Forelimb muscle (tissue), 1 donor: ENCODE measurements at places on chromosomes 6 and 20.

DNA sequence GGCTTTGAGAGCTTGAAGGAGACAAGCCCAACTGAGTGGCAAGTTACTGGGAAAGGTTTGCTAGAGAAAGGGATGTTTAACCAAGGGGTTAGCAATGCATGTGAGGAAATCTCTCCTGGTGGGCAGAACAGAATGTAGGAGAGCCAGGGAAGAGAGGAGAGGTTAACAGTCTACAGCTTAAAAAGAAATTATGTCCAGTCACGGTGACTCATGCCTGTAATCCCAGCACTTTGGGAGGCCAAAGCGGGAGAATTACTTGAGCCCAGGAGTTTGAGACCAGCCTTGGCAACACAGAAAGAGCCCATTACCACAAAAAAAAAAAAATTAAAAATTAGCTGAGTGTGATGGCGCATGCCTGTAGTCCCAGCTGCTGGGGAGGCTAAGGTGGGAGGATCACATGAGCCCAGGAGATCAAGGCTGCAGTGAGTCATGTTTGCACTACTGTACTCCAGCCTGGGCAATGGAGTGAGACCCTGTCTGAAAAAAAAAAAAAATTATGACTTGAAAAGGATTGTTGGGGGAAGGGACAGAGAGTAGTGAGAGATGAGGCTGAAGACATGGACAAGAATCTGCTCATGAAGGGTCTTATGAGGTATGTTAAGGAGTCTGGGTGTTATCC, 264.9 kb downstream of the TBC1D7 start:
- DNase-seq = no peak

DNA sequence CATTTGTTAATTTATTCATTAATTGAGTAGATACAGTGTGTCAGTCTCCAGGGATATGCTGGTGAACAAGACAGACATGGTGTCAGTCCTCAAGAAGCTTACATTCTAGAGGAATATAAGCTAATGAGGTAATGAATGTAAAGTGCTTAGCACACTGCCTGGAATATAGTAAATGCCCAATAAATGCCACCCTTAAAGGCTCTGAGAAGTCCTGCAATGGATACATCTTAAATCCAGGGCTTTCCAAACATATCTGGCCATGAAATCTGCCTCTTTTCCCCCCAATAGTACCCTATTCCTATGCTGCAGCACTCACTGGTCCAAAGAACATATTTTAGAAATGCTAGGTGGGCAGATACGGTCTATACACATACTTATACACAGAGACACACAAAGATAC, 49.2 kb upstream of the CTNNBL1 start:
- no peak for DNase-seq

GRCh38 chr6:41522780-41523548, 23.2 kb upstream of the FOXP4 start:
- DNase-seq = no peak

- DNase-seq = no peak
Measured at GRCh38 chr6:144265061-144265357, 20.1 kb upstream of the UTRN start.

- no peak for DNase-seq
Measured at GRCh38 chr6:148524976-148525375, 182.3 kb downstream of the SASH1 start.

DNA sequence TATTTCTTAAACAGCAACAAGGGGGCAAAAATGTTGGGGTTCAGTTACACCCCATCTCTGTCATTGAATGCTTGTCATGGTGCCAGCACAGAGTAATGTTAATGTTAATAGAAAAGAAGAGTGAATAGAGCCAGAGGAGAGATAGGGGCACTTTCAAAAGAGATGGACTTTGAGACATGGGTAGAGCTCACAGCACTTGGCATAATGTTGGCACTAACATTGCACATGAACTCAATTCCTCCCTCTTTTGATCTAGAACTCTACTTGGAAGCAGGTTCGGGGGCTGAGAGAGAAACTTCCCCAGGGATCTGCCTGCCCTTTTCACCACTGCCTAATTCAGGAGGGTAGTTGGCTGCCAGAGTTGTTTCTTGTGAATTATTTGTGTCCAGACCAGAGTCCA, 284.6 kb upstream of the PRND start:
- DNase-seq = no peak

- no peak for DNase-seq
Measured at GRCh38 chr6:13278164-13278563, 50.2 kb downstream of the TBC1D7 start.

GRCh38 chr20:41347523-41348429, 7.2 kb downstream of the LPIN3 start:
- no peak for DNase-seq

DNA sequence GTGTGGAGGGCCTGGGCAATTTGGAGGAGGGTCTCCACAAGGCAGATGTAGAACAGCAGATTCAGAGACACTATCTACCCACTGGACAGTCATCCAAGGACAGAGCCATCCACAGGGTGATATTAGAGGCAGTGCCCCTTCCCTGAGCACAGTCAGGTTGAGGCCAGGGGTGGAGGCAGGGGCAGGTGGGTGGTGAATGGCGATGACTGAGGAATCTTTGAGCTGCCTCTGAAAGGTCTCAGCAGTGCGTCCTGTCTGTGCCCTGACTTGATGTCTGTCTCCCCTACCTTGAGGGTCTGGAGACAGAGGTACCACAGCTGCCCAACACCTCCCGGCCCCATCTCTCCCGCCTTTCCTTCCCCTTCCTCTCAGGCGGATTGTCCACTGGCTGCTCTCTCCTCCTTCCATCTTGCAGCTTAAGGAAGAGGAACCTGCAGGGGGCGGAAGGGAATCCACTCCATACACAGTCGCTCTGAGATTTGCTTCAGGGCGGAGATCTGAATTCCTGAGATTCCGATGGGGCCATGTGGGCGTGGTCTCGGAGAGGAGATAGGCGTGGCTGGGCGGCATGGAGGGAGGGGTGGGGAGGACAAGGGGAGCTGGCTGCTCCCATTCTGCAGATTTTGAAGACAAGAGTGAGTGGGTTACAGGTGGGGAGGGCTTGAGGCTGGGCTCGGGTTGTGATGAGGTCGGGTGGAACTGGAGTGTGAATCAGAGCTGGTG, 1.7 kb downstream of the MUCL3 start:
- no peak for DNase-seq

DNA sequence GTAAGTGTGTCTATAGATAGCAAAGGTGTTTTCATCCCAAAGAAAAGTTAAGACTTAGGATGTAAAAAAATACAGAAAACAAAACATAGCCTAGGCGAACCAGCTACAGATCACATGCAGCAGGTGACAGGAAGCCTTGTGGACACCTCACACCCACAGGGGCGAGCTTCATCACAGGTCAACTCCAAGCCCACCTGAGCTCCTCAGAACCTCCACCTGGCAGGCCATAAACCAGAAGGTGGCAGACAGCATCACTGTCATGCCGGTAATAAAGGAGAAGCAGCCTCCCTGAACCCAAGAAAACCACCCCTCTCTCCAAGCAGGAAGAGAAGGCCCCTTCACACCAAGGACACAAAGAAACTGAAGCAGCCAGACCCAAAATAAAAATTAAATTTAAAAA, 1.0 kb downstream of the RALGAPA2 start:
- no peak for DNase-seq

GRCh38 chr20:62676976-62677375, 31.7 kb upstream of the NTSR1 start:
- no peak for DNase-seq

GRCh38 chr6:18436341-18436740, 49.2 kb downstream of the RNF144B start:
- no peak for DNase-seq

- DNase-seq = no peak
Measured at GRCh38 chr6:34524499-34524898, 31.6 kb downstream of the SPDEF start.

GRCh38 chr6:30450548-30450908, 38.8 kb upstream of the HLA-E start:
- no peak for DNase-seq

- peak; percentile 35 for DNase-seq
Measured at GRCh38 chr6:32785781-32786533, 22.6 kb upstream of the HLA-DQB2 start.

GRCh38 chr6:41191569-41191968, 9.4 kb downstream of the TREML2 start:
- no peak for DNase-seq

GRCh38 chr6:136335736-136336363, 46.2 kb upstream of the BCLAF1 start:
- DNase-seq = no peak

DNA sequence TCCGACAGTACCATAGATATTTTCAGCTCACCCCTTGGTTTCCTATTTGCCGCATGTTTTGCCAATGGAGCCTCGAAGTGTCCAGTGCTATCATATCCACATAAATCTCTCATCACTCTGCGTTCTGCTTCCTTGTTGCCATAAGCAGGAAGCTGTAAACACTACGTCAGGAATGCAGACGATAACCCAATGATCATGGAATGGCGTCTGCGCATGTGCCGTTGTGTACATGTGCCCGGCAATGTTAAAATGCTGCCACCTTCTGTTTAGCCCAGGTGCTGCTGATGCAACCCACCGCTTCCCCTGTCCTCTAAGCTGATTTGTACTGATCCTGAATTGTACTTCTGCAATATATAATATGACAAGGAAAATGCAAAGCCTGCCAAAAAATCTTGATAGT, 607.5 kb downstream of the HDGFL1 start:
- no peak for DNase-seq

- no peak for DNase-seq
Measured at GRCh38 chr6:100116411-100117194, 122.6 kb upstream of the MCHR2 start.

DNA sequence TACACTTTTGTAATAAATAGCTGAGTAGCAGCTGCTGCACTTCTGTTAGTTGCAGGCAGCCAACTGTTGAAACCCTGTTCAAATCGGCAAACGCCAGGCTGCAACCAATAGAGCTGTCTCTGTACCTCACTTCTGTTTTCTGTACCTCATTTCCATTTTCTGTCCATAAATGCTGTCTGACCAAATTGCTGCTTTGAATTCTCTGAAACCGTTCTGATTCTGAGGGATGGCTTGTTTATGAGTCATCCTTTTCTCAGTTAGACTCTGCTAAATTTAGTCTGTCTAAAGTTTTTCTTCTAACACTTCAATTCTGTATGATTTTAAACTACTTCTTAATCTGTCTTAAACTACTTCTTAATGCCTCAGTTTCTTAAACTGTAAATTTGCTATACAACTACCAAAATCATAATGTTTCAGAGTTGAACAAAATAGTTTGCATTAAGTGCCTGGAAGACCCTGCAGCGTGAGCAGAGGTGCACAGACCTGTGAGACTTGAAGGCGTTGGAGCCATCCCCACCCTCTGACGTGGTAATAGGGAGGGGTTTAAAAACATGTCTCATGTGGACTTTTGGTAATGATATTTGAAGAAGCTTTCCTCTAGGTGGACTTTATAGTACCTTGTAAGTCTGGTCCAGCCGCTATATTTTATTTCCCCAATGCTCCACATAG, 9.6 kb downstream of the BTNL2 start:
- no peak for DNase-seq

DNA sequence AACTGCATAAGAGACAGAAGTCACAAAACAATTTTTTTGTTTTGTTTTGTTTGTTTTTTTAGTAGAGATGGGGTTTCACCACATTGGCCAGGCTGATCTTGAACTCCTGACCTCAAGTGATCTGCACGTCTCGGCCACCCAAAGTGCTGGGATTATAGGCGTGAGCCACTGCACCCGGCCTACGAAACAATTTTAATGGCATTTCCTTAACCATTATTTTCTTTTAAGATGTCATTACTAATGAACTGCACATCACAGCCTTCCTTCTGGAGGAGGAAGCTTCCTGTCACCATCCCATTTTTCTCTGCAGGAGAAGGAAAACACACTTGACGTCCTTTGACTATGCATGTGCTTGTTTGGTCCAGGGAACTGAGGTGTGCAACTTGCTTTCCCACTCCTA, 125.3 kb upstream of the AKIRIN2 start:
- no peak for DNase-seq

DNA sequence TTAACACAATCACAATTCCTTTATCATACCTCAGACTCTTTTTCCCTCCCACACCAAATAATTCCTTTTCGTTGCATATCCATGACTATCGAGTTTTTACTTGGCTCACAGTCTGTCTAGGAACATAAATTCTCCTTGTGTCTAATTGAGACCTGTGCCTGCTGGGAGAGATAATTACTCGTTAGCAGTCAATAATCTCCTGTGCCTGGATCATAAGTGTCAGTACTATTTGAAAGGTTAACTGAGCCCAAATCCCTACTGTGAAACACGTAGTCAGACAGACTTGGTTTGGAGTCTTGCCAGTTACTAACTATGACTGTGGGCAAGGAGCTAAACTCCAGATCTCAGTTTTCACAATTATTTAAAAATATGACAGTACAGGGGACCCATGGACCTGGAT, 5.7 kb upstream of the CTNNBL1 start:
- no peak for DNase-seq

DNA sequence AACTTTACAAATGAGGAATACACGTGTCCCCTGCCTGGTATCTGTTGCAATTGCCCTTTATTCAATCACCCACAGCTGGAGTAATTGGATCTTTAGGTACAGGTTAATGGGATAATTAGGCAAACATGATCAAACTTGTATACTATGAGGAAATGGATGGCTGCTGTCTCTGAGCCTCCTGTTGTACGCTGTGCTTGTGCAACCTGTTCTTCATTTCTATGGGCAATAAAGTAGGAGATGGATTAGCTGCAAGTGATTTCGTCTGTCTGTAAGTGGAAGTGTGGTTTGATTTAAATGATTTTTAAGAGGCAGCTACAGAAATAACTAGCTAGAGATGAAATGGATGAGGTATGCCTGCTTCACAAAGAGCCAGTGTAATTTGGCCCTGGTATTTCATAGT, 474.1 kb downstream of the RNF144B start:
- no peak for DNase-seq

- DNase-seq = no peak
Measured at GRCh38 chr6:158104696-158105095, 63.4 kb downstream of the SERAC1 start.

- peak; percentile 67 for DNase-seq
Measured at GRCh38 chr6:6758915-6759654, 170.6 kb downstream of the LY86 start.

DNA sequence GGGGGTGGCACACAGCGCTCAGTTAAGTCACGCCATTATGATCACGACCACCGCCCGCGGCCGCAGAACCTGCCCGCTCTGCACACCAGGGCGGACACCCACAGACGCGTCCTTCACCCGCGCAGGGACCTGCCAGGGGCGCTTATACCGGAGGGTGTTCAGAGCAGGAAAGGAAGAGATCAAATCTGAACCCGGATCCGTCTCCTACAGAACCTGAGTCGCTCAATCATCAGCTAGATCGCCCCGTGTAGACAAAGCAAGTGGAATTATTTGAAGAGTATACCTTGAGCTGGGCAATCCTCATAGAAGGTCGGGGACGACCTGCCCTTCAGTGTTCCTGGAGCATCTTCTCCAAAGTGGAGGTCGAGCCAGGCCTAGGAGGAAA, 14.4 kb upstream of the ZNF217 start:
- no peak for DNase-seq

DNA sequence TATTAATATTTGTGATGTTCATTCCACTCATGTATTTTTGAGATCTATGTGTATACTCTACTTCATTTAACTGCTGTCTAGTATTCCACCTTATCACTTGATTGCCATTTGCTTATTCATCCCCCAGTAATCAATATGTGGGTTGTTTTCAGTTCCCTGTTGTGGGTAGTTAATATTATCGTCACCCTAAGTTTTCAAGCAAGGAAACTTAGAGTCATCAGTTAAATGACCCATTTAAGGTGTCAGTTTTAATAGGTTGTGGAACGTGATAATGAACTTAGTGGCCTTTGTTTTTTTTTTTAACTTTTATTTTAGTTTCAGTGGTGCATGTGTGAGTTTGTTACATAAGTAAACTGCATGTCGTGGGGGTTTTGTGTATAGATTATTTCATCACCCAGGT, 90.3 kb downstream of the SLC24A3 start:
- DNase-seq = no peak

- no peak for DNase-seq
Measured at GRCh38 chr6:169701311-169701953, 397 bp downstream of the WDR27 start.
